IMR-90 (cell line): ENCODE measurements at places on chromosomes 4 and X. TPM values are rescaled to one million over a fixed set of nuclear protein-coding genes. Genes with fewer than 3 reads are reported as not detected.

The HPGDS gene
- not detected in 2 replicates for total RNA-seq

GRCh38 chr4:128381748-128382559 lies 94.3 kb upstream of the PGRMC2 start:
- DNase-seq, result no peak

The PSAPL1 gene
- total RNA-seq, result not detected in 2 replicates

DNA sequence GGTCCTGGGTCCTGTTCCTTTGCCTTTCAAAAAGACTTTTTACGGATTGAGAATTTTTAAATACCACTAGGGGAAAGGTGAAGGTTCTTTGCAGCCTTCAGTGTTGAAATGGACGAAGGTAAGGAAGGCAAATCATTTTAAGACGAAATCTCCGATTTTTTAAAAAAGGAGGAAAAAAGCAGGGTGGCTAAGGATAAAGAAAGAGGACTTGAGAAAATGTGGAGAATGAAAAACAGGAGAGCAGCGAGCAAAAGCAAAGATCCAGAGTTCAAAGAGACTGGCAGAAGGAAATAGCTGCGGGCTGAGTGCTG lies 314 bp downstream of the EPHA5 start:
- DNase-seq, result no peak

The MCF2 gene
- under 0.01 TPM in 1 of 2 replicates, not detected in the other for total RNA-seq

The ESX1 gene
- not detected in 2 replicates for total RNA-seq

DNA sequence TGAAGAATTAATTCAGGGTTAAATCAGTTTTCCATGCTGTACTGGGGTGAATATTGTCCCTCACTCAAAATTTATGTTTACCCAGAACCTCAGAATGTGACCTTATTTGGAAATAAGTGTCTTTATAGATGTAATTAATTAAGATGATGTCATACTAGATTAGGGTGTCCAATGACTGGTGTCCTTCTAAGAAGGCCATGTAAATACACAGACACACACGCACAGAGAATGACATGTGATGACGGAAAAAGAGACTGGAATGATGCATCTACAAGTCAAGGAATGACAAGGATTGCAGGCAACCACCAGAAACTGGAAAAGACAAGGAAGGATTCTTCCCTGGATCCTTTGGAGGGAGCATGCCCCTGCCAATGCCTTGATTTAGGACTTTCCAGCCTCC lies 84.6 kb upstream of the GPR34 start:
- DNase-seq, result no peak

- DNase-seq, result no peak
Observed at GRCh38 chr4:153242839-153243324, 38.6 kb downstream of the TRIM2 start.

DNA sequence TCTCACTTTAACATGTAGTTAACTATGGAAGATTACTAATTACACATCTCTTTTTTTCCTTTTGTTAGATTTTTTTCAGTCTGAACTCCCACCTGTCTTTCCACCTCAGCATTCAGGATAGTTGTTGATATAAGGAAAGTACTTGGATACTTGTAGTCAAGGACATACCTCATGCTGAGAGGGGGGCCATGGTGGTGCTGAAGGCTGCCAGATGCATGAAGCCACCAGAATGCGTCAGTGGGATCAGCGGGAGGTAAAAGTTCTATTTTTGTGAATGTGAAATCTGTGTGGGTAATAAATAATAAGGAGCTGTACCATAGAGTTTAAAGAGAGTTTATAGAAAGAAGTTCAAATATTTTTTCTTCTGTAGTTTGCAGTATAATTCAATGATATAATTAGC lies 13.1 kb upstream of the NDST4 start:
- no peak for DNase-seq

The LEF1 gene
- 0.56 and 1.8 TPM in 2 replicates for total RNA-seq

The SPANXN1 gene
- not detected in 2 replicates for total RNA-seq

The TRAM1L1 gene
- total RNA-seq, result 3.4 and 5.3 TPM in 2 replicates

DNA sequence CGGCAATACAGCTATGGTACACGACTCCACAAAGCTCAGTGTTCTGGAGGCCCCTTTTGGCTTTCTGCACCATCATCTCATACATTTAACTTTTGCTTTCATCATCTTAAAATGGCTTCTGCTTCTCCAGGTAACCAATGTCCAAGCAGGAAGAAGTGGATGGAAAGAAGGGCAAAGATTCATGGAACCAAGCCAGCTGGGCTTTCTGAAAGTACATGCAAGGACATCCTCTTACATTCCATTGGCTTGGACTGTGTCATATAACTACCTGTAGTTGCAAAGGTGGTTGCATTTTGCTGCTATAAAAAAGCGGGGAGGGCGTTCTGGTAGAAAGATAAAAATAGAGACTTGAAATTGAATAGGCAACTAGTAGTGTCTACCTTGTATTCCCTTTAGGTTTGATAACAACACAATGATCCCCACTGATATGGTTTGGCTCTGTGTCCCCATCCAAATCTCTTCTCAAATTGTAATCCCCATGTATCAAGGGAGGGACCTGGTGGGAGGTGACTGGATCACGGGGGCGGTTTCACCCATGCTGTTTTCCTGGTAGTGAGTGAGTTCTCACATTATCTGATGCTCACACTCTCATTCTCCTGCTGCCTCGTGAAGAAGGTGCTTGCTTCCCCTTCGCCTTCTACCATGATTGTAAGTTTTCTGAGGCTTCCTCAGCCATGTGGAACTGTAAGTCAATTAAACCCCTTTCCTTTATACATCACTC lies 6.7 kb upstream of the FHIP1A start:
- DNase-seq, result no peak

- no peak for DNase-seq
Observed at GRCh38 chr4:153728151-153728550, 31.7 kb downstream of the RNF175 start.

The CDKL2 gene
- under 0.01 and 0.18 TPM in 2 replicates for total RNA-seq

GRCh38 chr4:102869569-102870197 lies 891 bp downstream of the CISD2 start:
- peak; percentile 2 for DNase-seq

The NWD2 gene
- total RNA-seq, result not detected in 2 replicates

The TGIF2LX gene
- not detected in 2 replicates for total RNA-seq

The SLC34A2 gene
- total RNA-seq, result not detected in 2 replicates

DNA sequence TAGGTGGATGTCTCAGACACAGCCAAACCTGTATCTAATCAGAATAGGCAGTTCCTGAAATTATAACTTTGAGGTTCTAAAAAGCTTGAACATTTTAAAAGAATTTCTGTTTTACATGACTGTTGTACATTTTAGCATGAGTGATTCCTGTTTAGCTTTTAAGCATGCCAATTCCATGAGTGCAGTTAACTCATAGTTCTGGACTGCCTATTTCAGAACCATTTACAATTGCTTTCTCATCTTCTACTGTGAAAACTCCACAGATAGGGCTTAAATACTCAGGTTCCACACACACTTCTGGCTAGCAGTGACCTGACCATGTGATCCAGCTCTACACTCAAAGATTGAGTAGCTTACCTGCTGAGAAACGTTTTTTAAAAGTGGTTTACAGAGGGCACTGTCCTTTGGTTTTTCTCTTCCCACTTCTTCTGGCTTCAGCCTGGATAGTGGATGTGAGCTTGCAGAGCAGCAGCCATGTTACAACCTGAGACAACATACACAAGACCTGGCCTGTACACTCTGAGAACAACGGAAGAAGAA lies 280.8 kb downstream of the ANKRD50 start:
- DNase-seq, result peak; percentile 75

DNA sequence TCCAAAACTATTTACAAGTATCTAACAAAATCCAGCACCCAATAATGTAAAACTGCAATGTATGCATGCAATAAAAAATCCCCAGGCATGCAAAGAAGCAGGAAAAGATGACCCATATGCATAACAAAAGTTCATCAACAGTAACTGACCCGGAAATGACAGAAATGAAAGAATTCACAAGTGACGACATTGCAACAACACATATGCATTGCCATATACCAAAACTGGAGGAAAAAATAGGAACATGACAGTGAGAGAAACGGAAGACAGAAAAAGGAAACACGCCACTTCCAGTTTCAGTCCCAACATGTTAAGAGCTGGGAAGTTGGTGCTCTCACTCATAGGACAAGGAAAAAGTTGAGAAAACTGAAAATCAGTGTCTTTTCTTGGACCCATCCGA lies 154.6 kb downstream of the EVC2 start:
- DNase-seq, result no peak

The PPP2R2C gene
- not detected in 2 replicates for total RNA-seq

- no peak for DNase-seq
Observed at GRCh38 chr4:20356565-20356964, 104.9 kb downstream of the SLIT2 start.

DNA sequence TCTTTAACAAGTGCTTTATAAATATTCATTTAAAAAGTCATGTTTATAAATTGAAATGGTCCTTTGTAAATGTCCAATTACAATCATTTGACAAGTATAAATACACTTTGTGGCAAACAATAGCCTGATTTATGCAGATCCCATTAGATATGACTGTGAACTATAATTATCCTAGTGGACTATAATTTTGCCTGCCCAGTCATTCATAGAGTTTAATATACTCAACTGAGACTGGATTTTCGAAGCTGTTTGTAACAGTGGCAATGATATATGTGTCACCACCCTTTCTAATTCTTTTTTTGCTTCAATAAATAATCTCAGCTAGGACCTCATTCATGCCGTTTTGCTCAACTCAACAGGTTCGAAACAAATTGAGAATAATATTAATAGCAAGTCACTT lies 732.0 kb downstream of the PCDH18 start:
- DNase-seq, result no peak

- DNase-seq, result no peak
Observed at GRCh38 chrX:126701380-126701779, 118.1 kb upstream of the PRR32 start.

- DNase-seq, result no peak
Observed at GRCh38 chrX:132063862-132064261, 40.8 kb downstream of the STK26 start.

The CPZ gene
- total RNA-seq, result 0.56 and 0.90 TPM in 2 replicates

The DHX15 gene
- total RNA-seq, result 172 and 240 TPM in 2 replicates

- DNase-seq, result no peak
Observed at GRCh38 chr4:835148-836002, 9.4 kb upstream of the CPLX1 start.

The SSX4 gene
- not detected in 2 replicates for total RNA-seq

- peak; percentile 89 for DNase-seq
Observed at GRCh38 chr4:7843831-7844593, 95.6 kb downstream of the AFAP1 start.

DNA sequence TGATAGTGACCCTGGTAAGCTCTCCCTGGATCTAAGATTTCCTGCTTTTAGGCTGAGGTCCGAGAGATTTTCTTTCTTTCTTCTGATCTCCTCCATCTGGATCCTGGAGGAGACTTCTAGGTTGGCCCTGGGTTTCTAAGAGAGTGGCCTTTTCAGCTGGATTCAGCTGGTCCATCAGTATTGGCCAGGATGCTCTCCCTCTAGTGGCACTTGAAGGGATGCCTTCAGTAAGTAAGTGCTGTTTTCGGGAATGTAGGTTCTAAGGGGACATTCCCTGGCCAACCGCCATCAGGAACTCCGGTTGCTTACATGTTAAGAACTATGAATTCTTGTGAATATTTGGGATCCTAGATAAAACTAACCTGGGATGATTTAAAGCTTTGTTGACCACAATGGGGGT lies 56.9 kb downstream of the SERTM2 start:
- peak; percentile 0 for DNase-seq

The IL2RG gene
- not detected in 2 replicates for total RNA-seq

GRCh38 chr4:83146841-83147240 lies 32.3 kb upstream of the PLAC8 start:
- DNase-seq, result no peak

The CCDC110 gene
- 0.90 and 1.4 TPM in 2 replicates for total RNA-seq

- DNase-seq, result no peak
Observed at GRCh38 chrX:140501940-140502468, 2.9 kb downstream of the SOX3 start.

GRCh38 chr4:151165205-151166000 lies 66.0 kb downstream of the RPS3A start:
- no peak for DNase-seq

The SMIM43 gene
- total RNA-seq, result 1.4 TPM in 2 replicates

GRCh38 chr4:114701491-114701890 lies 102.9 kb downstream of the UGT8 start:
- no peak for DNase-seq

The FRAS1 gene
- under 0.01 TPM in 2 replicates for total RNA-seq

DNA sequence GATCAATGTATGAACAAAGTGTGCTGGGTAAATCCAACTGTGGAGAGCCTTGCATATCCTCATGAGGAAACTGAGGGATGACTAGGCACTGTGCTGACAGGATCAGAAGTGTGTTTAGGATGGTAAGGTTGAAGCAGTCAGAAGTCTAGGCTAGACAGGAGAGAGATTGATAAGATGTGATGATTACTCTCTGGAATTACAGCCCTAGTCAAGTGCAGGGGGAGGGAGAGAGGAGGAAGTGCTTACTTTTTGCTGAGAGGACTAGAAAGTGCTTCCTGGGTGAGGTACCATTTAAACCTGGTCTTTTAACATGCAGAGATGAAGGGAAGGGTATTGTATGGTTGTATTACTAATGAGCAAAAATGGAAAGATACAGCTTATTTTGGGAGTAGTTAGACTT lies 23.7 kb downstream of the FHIP1A start:
- no peak for DNase-seq

GRCh38 chr4:32207456-32207855 lies 1487.3 kb downstream of the PCDH7 start:
- DNase-seq, result no peak

The NEXMIF gene
- total RNA-seq, result under 0.01 TPM in 1 of 2 replicates, not detected in the other

The SULT1B1 gene
- total RNA-seq, result under 0.01 and 0.18 TPM in 2 replicates

DNA sequence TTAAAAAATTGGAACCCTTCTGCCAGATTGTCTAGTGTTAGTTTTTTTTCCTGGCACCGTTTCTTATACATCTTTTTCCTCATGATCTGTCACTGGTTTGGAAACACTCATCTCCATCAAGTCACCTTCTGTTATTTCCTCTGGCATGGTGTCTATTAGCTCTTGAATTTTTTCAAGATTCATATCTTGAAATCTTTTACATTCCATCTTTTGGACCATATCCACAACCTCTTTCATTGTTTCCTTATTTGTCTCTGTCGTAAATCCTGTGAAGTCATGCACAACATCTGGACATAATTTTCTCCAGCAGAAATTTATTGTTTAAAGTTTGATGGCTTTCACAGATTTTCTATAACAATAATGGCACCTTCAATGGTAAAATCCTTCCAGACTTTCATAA lies 10.2 kb upstream of the TMEM185A start:
- DNase-seq, result no peak

- DNase-seq, result no peak
Observed at GRCh38 chrX:20753076-20753475, 486.4 kb upstream of the RPS6KA3 start.

The LDOC1 gene
- 5.4 and 7.2 TPM in 2 replicates for total RNA-seq

The MUC7 gene
- not detected in 2 replicates for total RNA-seq

- DNase-seq, result no peak
Observed at GRCh38 chr4:71524756-71525155, 185.9 kb downstream of the SLC4A4 start.

DNA sequence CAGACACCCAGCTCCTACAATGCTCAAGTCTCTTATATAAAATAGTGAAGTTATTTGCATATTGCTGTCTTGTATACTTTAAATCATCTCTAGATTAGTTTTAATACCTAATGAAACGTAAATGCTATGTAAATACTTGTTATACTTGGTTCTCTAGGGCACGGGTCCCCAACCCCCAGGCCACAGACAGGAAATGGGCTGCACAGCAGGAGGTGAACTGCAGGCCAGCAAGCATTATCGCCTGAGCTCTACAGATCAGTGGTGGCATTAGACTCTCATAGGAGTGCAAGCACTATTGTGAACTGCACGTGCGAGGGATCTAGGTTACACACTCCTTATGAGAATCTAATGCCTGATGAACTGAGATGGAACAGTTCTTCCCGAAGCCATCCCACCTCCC lies 395.9 kb upstream of the EMCN start:
- DNase-seq, result no peak

- DNase-seq, result peak; percentile 1
Observed at GRCh38 chrX:21781525-21781924, 23.6 kb upstream of the SMPX start.
